ENCODE measurements at places on chromosomes 7 and 10.

DNA sequence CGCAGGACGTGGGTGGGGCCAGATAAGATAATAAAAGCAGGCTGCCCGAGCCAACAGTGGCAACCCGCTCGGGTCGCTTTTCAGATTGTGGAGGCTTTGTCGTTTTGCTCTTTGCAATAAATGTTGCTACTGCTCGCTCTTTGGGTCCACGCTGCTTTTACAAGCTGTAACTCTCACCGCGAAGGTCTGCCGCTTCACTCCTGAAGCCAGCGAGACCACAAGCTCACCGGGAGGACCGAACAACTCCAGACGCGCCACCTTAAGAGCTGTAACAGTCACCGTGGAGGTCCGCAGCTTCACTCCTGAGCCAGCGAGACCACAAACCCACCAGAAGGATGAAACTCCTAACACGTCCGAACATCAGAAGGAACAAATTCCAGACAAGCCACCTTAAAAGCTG is 286.6 kb upstream of the MAGI2 start:
- DNase-seq: no peak

- no peak for DNase-seq
These were observed 81.6 kb upstream of the LRRC4 start for GRCh38 chr7:128112781-128113221.

DNA sequence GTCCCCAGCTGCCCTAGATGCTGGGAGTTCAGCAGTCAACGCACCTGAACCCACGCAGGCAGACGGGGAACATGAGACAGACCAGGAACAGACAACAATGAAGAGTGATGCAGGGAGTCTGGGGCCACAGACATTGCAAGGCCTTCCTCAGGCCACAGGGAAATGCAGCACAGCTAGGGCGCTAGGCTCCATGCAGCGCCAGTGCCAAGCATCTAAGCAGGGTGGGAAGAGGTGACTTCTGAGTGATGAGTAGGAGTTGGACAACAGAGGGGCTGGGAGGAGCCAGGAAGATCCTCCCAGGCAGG is 7.7 kb upstream of the RET start:
- DNase-seq: peak; percentile 16

DNA sequence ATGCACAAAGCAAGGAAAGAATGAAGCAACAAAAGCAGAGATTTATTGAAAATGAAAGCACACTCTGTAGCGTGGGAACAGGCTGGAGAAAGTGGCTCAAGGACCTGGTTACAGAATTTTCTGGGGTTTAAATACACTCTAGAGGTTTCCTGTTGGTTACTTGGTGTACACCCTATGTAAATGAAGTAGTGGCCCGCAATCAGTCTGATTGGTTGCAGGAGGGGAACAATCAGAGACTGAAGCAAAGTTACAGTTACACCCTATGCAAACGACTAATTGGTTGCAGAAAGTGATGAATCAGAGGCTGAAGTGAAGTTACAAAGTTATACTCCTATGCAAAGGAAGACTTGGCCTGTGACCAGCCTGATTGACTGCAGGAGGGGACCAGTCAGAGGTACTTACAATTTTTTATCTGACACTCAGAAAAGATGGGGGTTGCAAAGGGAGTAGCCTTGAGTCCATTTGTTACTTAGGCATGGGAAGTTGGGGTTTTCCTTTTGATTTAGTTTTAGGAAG is 3.6 kb upstream of the MTPN start:
- no peak for DNase-seq

GRCh38 chr7:13702251-13702650 is 287.2 kb downstream of the ETV1 start:
- DNase-seq: no peak

DNA sequence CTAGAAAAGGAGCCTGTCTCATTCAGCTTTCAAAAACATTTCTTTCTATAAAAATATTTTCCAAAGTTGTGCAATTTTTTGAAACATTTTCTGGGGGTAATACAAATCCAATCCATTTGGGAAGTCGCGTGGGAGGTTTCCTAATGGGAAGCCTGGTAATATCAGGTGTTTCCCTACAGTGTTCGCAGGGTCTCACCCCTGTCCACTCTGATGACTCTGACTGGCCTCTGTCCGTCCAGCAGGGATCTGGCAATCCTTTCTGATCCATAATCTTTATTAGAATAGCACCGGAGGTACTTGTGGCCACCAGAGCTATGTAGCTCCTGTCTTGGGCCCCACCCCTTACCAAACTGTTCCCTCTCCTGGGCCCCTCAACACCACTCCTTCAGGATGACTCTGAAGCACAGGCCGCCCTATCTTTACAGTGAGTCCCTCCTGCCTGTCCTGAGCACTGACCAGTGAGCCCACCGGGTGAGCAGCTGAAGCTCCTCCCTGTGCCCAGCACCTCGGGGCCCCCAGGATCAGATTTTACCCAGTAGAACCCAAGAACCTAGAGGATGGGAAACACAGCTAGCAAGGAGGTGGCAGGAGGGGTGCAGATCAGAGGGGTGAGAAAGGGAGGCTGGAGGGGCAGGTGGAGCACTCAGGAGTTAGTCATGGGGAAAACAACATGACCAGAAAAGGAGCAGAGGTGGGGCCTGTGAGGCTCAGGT is 84.8 kb downstream of the PTPRE start:
- DNase-seq: no peak

DNA sequence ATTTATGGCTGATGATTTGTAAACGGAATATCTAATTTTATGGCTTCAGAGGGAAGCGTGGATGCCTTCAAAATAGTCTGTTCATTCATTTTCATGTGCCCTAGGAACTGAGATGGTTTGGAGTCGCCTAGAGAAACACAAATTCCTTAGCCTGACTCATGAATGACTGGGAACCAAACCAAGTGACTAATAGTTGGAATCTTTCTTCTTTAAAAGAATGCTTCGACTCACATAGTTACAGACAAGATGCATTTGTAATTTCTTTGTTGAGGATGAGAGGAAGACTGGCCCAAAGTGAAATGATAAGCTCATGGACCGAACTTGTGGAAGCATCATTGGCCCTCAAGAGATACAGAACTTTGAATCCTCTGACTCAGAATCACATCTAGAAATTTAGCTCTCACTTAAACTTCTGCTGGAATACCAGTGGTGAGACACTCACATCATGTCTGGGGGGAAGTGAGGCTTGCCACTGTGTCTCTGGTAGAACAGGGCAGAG is 1107.2 kb downstream of the NRG3 start:
- no peak for DNase-seq

DNA sequence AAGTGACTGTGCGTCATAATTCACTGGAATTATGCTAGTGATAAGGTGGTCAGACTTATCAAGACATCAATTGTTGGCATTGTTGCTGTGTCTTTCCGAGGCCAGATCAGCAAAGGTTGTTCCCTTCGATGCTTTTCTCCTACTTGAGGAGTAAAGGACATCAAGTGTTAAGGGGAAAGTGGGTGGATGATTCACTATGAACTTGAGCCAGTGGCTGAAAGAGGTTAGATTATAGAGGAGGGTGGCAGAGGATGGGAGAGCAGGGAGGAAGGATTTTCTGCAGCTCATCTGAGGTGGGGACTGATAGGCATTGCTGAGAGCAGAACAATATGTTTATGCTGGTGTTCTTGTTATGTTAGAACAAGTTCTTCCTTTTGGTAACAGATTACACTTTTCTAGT is 131.4 kb upstream of the AGR3 start:
- no peak for DNase-seq

DNA sequence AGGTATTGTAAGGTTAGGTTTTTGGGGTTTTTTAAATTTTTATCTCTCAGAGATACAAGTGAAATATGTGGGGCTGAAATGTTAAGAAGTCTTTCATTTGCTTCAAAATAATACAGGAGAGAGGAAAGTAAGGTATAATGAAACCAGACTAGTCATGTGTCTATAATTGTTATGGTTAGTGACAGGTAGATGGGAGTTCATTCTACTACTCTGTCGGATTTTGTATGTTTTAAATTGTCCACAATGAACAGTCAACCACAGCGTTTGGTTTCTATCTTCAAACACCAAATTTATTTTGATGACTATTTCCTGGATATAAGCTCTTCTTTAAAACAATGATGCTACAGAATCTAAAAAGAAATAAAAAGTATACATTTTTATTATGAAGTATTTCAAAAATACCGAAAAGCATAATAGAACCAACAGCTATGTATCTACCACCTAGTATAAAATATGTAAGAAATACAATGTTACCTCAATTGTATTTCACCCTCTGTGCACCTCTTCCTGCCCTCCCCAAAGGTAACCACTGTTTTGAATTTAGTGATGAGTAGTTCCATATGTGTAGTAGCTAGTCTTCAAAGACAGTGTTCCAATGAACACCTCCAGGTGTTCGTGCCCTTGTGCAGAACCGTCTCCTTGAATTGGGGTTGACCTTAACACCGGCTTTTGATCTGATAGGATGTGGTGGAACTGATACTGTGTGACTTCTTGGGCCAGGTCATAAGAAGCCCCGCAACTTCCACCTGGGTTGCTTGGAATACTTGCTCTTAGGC is 74.8 kb upstream of the CDK1 start:
- DNase-seq: no peak

- no peak for DNase-seq
These were observed 29.1 kb downstream of the TES start for GRCh38 chr7:116239434-116239833.

DNA sequence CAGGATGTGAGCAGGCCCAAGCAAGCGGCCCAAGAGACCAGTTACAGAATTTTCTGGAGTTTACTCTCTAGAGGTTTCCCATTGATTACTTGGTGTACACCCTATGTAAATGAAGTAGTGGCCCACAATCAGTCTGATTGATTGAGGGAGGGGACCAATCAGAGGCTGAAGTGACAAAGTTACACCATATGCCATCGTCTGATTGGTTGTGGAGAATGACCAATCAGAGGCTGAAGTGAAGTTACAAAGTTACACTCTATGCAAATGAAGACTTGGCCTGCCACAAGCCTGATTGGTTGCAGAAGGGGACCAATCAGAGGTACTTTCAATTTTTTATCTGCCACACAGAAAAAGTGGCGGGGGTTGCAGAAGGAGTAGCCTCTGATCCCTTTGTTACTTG is 83.7 kb downstream of the KIF20B start:
- no peak for DNase-seq

DNA sequence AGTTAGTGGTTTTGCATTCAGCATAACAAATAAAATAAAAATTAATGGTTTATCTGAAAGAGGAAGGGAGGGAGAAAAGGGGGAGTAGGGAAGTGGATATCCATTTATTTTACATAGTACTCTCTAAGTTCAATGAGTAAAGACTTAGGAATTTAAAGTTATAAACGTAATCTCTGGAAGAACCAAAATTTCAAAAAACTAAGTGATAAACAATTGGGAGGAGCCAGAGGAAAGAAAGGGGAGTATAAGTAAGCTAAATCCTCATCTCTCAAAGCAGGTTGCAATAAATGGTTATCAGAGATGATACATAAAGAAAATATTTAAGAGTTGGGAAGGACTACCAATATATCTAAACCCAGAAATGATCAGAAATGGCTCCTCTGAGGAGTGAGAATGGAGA is 46.4 kb downstream of the ANK3 start:
- DNase-seq: no peak

- no peak for DNase-seq
These were observed 70.7 kb downstream of the CRPPA start for GRCh38 chr7:16350634-16351033.

DNA sequence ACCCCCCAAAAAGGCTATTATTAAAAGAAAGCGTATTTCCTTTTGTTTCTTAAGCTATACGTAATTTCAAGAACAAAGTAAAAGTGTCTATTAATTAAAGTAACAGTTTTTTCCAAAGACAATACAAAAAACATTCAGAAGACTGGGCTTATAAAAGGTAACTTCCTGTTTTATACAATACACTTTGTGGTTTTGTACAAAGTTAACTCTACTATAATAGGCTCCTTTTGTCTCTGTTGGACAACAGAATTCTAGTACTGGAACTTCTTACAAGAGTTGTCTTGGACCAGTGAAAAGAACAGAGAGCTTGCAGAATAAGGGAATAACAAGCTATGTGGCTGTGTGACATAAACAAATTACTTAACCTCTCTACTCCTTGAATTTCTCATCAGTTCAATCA is 21.5 kb downstream of the SFMBT2 start:
- DNase-seq: no peak

GRCh38 chr10:133117688-133118071 is 30.0 kb downstream of the ADGRA1 start:
- peak; percentile 56 for DNase-seq

- no peak for DNase-seq
These were observed 17.4 kb downstream of the SNX10 start for GRCh38 chr7:26309089-26309488.

DNA sequence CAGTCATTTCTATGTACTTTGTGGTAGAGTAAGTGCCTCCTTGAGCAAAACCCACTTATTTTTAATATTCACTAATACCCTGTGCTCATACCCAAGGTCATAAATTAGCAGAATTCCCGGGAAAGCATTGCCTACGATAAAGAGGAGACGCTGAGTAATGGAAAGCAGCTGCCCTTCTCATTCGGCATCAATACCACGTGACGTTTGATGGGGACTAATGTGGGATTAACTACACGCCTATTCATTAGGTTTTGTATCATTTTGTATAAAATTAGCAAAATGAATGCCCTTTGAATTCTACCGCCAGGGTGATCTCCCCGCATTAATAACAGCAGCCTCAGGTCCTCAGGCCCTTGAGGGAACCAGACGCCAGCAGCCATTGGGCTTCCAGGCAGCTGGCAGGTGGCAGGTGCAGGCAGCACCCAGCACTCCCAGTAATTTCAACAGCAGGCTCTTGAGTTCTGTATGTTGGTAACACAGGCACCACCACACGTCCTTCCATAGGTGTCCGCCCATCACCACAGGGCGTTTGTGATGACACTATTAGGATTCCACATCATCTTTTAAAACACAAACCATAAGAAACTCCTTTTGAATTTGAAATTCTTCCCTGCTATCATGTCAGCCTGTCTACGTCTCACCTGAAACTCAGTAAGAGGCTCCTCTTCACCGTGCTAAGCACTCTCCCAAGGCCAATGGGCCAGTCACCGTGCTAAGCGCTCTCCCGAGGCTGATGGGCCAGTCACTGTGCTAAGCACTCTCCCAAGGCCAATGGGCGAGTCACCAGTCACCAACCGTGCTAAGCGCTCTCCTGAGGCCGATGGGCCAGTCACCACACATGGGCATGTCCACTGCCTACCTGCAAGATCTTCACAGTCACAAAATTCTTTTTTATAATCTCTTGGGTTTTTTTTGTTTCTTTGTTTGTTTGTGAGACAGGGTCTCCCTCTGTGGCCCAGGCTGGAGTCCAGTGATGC is 509.4 kb downstream of the PTPRN2 start:
- no peak for DNase-seq

DNA sequence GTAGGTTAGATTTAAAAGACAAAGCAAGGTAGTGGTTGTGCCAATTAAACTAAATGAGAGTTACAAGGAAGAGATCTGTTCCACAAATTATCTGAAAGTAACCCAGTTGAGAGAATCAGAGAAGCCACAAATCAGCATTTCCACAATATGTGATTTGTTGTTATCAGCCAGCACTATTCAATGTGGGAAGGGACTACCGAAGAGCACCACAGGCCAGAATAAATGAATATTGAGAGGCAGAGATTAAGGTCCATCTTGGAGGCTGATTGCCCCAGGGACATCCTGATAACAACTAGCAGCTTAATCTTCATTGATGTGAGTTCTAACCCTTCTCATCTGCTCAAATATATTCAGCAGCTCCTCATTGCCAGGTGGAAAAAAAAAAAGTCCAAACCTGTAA is 367.6 kb downstream of the MALRD1 start:
- no peak for DNase-seq

- DNase-seq: no peak
These were observed 120.9 kb downstream of the DLG5 start for GRCh38 chr10:77805676-77806075.

GRCh38 chr7:157392256-157393037 is 55.6 kb downstream of the DNAJB6 start:
- no peak for DNase-seq
